ENCODE measurements at places on chromosomes 7 and 10. TPM values are rescaled to one million over a fixed set of nuclear protein-coding genes. Genes with fewer than 3 reads are reported as not detected.

GRCh38 chr10:72315611-72316385 lies 38.9 kb downstream of the DNAJB12 start:
- no peak for DNase-seq

DNA sequence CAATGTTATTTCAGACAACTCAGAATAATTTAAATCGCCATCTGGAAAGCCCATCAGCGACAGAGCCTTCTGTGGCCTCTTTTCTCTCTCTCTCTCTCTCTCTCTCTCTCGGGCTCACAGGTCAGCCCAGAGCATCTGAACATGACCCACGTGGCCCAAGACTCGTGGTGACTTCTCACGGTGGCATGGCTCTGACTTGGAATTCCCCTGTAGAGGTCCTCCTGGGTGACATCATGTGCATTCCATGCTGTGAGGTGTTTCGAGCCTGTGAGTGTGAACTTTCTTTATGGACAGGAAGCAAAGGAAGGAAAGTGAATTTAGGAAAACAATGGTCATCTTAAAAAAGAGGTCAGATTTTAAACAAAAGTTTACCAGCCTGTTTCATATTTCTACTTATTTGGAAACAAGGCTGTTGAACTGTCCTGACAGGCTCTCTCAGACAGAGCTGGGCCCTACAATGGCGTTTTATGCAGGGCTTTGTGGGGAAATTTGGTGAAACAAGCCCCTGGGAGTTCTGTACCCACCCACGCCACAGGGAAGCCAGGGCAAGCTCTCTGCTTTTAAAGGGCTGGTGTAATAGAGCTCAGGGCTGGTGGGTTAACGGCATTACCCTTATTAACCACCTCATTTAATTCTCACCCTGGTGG lies 359.7 kb upstream of the ZNF32 start:
- DNase-seq: no peak

GRCh38 chr7:8305625-8306388 lies 43.8 kb upstream of the ICA1 start:
- no peak for DNase-seq

Gene MKX
- total RNA-seq: 1.1 TPM

GRCh38 chr10:56547163-56547562 lies 186.1 kb upstream of the ZWINT start:
- DNase-seq: no peak

- DNase-seq: no peak
Observed at GRCh38 chr7:111803015-111803758, 240.9 kb upstream of the IMMP2L start.

- DNase-seq: no peak
Observed at GRCh38 chr10:97566336-97566996, 6.1 kb upstream of the ANKRD2 start.

Gene NKX1-2
- total RNA-seq: 0.02 TPM

Gene KNDC1
- 0.09 TPM for total RNA-seq

GRCh38 chr10:25159591-25159990 lies 15.2 kb upstream of the GPR158 start:
- no peak for DNase-seq

DNA sequence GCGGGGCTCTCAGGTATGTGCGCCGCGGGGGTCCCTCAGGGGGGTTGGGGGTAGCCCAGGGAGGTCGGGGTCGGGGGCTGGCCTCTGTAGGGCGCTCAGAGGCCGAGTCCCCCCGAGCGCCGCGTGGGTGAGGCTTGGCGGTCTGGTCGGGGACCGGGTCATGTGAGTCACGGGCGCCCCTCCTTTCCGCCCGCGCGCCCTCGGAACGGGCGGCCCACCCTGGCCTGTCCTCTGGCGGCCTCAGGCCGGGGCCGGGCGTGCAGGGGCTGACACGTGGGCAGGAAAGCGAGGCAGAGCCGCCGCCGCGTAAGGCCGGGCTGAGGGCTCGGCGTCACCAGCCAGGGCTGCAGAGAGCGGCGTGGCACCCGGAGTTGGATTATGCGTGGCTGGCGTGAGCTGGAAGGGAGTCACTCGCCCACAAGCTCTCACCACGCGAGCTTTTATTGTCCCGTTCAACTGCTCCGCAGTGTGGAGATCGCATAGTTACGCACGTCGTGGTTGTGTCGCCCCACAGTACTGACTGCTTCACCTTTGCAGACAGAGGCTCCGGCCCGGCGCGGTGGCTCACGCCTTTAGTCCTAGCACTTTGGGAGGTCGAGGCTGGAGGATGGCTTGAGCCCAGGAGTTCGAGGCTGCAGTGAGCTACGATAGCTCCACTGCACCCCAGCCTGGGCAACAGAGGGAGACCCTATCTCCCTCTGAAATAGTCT lies 385 bp downstream of the SHLD2 start:
- DNase-seq: peak; percentile 56

Gene LRRD1
- total RNA-seq: not detected

GRCh38 chr10:103763374-103764202 lies 91.8 kb downstream of the SH3PXD2A start:
- DNase-seq: no peak

DNA sequence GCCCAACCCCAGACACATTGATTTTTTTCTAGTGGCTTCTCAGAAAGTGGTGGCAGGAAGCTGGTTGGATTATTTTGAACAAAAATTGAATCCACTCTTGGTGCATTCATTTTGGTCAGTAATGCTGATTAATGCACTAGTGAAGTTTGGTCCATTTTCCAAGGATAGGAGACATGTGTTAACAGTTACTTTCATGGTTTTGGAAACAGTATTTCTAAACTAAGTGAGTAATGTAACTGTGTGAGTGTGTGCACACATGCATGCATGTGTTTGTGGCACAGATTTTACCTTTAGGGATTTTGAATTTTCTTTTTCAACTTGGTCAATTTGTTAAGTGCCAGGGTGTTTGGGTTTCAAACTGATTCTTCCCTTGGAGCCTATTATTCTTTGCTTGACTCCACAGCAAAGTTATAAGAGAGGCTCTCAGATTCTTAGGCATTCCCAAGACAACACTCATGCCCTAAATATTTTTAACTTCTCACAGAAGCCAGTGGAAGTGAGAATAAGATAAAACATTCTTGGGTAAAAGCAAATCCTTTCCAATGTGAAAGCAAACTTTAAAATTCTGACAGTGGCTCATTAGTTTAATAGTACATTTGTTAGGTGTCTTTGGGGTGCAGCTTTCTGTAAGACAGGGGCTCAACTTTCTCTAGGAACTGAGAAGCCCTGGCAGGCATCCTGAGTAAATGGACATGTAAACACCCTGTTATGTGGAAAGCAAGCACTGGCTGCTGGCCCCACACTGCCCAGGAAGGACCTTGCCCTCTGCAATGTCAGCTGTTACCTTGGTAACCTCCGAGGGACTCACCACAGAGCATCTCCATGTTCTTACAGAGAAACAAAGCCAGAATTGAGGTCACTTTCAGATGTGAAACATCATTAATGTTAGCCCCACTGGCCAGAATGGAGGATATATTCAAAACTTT lies 68.4 kb downstream of the ASAH2B start:
- no peak for DNase-seq

DNA sequence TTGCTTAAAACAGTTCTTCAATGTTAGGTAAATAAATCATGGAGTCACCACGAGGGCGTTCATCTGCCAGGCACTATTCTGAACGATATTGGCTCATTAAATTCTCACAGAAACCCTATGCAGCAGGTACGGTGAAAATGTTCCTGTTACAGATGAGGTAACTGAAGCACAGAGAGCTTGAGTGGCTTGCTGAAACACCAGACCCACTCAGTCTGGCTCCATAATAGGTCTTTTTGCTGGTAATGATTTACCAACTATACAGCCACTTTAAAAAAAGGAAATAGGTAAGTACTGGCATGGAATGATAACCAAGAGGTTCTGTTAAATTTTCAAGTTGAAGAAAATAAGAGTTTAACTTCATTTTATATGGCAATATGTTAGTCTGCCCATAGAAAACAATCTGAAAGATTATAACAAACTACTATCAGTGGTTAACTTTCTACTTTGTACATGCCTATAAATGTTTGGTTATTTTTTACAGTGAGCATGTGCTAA lies 1.3 kb upstream of the TM9SF3 start:
- DNase-seq: no peak

GRCh38 chr7:101066141-101066832 lies 19.0 kb upstream of the TRIM56 start:
- DNase-seq: no peak

Gene ADAM8
- 2.5 TPM for total RNA-seq

Gene VIPR2
- 0.30 TPM for total RNA-seq

DNA sequence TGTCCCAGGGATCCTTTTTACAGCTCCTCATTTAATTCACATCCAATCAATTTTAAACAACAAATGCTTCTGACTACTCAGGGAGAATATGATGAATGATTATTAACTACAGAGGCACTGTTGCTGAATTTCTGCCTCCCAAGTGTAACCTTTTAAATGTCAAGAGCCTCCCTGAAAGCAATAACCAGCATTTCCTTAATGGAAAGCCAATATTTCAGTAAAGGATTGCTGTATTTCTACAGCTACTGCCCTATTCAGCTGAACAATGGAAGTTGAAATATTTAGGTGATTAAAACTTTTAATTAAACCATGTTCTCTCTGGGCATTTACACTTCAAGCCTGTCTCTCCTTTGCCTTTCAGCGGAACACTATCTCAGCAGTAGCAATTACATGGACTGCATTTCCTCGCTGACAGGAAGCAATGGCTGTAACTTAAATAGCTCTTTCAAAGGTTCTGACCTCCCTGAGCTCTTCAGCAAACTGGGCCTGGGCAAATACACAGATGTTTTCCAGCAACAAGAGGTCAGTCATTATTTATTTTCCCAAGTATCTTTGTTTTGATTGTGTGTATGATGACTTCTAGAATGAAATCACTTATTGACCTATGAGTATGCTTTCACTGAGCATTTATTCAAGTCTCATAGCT lies 304.7 kb downstream of the BICC1 start:
- DNase-seq: peak; percentile 13

GRCh38 chr7:105131033-105131656 lies 117.1 kb downstream of the KMT2E start:
- no peak for DNase-seq

DNA sequence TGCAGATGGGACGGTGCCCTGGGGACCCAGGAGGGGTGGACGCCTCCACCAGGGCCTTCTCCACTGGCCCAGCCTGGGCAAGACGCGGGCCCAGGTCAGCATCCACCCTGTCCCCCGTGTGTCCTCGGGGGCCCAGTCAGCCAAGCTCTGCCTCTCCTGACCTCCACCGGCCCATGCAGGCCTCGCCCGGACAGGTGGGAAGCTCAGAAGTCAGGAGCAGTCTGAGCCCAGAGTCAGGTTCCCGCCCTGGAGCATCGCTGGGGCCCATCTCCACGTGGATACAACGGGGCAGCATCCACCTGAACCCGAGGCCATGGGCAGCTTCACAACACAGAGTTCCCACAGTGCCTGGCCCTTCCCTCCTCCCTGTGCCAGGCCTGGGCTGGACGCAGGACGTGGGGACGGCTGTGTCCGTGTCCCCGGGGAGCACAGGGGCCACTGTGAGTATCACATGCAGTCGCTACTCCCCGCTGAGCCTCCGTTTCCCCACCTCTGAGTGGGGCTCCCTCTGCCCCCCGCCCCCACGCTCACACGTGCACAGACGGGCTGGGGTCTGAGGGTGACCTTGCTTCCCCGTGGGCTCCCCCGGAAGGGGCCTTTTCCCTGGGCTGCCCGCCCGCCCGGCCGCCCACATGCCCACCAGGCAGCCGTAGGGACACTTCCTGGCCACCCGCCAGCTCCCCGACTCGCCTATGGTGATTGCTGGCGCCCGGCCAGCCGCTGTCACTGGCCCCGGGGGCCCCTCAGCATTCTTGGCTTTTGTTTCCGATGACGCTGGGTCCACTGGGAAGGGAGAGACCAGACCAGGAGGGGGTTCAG lies 64.3 kb downstream of the PDGFA start:
- no peak for DNase-seq

DNA sequence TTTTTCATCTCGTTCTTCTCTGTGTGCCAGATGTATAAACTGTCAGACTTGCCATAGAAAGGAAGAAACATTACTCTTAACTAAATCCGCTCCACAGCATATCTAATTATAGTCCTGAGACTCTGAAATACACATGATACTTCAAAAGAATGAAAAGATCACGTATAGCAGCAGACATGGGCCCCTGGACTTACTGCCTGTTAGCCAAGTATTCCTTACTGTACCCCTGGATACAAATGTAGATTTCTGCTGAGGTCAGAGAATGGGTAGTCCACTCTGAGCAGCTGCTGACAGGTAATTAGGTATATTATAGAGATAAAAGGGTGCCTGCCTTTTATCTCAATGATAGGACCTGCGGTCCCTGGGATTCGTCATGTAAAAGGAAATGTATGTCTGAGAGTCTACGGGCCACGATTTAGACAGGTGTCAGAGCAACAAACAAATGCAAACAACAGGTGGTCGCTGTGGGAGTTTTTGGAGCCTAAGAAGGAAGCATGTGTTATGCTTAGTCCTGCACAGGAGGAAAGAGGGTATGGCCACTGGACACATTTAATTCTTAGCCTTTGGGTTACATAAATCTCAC lies 69.4 kb downstream of the VOPP1 start:
- no peak for DNase-seq

DNA sequence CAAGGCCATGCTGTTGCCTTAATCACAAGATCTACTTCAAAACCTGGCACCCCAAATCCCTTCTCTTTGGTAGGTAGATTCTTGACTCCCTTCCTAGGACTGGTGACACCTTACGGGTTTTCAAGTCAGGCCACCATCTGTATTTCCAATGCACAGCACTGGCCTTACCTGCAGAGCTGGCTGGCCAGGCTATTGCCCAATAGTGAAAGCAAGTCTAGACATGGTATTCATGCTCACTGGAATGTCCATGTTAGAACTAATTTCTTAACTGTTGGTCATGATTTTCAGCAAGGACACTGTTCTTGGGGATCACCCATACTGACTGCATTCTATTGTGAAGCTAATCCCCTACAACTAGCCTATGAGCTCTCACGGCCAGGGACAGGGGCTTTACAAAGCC lies 313.1 kb upstream of the RNF32 start:
- no peak for DNase-seq

- no peak for DNase-seq
Observed at GRCh38 chr10:791639-792038, 102.2 kb upstream of the DIP2C start.

Gene CFAP58
- 2.1 TPM for total RNA-seq

Gene FAM237B
- total RNA-seq: not detected

DNA sequence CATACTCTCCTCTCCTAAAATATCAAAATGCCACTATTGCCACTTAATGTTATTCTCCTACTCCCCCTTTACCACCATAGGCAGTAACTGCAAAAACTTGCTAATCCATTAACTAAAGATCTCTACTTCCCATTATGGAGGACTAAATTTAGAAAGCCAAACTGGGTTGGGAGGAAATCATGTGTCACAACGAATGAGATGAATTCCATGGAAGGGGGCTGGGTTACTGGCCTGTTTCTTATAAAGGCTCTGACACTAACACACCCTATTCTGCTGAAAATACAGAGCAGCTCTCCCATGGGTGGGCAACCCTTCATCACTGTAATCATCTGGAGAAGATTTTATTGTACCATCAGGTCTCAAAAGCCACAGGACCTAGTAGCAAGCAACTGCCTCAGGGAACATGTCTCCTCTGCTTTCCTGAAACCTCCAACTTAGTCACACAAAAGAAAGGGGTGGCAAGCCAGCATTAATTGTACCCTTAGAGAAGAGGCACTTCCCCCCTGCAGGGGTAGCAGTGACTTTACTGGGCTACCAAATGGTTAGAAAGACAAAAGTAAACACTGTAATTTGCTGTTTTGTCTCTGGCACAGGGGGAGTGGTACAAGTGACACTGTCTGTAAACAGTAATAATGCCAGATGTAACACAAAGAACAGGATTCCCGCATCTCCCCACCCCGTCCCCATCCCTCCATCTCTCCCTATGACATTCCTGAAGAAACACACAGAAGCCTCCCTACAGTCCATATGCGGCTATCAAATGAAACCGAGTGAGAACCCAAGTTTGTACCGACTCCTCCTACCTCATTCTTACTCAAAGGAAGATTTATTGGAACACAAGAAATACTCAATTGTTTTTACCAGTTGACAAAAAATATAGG lies 81.6 kb downstream of the ARMH3 start:
- no peak for DNase-seq
